T-helper 1 cell (primary cell): ENCODE measurements at places on chromosomes 12 and 14.

GRCh38 chr12:127640181-127640886 lies 626.6 kb upstream of the TMEM132C start:
- no peak for DNase-seq

GRCh38 chr12:44626883-44627282 lies 249.2 kb downstream of the NELL2 start:
- no peak for DNase-seq

DNA sequence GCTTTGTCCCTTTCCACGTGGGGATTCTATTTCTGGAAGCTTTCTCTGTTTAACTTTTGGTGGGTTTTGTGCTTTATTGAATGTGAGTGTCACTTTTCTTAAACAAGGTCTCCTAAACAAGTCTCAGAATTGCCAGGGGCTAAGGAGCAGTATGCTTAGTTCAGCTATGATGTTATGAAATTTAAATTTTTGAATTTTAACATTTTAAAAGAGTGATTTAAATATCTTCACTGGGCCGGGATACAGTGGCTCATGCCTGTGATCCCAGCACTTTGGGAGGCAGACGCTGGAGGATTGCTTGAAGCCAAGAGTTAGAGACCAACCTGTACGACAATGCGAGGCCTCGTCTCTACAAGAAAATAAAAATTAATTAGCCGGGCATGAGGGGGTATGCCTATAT lies 276.2 kb downstream of the ERC1 start:
- DNase-seq = no peak

DNA sequence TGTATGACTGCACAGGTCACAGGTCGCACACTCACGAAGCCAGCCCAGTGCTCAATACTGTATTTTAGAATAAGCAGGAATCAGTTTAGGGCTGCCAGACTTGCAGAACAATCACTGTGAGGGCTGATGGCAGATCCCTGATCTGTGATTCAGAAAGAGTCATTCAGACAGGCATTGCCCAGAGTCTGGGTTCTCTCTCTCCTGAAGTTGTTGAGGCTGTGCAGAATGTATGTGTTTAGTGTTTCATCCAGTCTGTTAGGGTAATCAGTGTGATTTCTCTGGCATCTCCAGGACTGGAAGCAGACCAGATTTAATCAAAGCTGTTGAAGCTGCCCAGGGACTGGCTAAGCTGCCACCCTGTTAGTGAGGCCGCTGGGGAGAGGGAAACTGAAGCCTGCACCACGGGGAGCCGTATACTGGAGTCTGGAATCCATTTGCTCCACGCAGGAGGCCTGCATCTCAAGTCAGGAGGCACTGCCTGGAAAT lies 69.3 kb downstream of the ETV6 start:
- DNase-seq = no peak

DNA sequence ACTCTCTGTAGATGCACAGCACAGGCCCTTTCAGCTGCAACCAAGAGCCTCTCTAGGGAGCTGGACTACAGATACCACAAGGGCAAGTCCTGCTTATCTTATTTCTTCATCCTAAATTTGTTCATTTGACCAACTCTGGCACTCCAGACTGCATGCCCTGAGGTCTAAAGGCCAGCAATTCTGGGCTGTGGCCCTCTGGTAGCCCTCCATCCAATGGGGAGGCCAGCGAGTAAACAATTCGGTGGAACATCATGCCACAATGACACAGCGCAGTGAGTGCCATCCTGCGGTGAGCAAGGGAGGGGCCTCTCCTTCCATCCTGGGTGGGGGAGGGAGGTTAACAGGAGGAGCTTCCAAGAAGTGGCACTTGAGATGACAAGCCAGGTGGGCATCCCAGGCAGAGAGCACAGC lies 652 bp upstream of the SELPLG start:
- no peak for DNase-seq

- DNase-seq = no peak
Measured at GRCh38 chr12:52695039-52695438, 8.3 kb downstream of the KRT77 start.

GRCh38 chr12:27014859-27015729 lies 910 bp upstream of the TM7SF3 start:
- no peak for DNase-seq
